SK-N-DZ (cell line): ENCODE measurements at places on chromosomes 11 and 22.

- no peak for DNase-seq
These were observed 21.6 kb downstream of the SVIP start for GRCh38 chr11:22807855-22808570.

- no peak for DNase-seq
These were observed 141.0 kb downstream of the CRYBB2 start for GRCh38 chr22:25360411-25360810.

GRCh38 chr11:128783513-128783912, 83.6 kb downstream of the KCNJ1 start:
- DNase-seq, result no peak

DNA sequence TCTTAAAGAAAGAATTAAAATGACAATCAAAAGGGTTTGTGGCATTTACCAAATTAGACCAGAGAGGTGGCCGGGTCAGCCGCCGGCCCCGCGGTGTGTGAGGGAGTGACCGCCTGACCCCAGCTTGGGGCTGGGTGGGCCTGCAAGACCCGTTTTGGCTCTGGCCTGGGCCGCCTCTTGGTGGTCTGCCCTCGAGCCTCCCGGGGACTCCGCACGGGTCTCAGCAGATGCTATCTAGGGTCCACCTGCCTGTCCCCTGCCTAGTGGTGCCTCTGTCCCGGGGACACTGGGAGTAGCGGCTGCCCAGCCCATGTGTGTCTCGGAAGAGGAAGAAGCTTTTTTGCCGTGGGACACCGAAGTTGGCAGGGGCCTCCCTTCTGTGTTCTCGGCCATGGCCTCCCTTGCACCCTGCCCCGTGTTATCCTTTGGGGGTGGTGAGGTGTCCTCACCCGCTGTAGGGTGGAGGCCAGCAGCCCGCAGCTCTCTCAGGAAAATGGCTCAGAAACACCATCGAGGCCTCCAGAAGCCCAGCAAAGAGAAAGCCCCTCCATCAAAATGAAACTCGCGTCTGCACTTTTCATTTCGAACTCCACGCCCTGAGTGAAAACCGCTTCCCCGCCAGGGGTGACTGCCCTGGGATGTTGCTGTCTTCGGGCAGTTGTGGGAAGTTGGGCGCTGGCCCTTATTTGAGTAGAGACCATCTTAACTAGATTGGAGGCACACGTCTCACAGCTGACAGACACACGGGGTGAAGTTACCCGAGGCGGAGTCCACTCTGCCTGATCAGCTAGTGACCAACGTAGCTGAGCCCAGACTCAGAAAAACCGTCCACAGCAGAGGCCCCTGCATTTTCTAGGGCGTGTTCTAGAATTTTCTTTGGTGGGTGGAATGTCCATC, 8.0 kb downstream of the CCND1 start:
- peak; percentile 35 for DNase-seq

DNA sequence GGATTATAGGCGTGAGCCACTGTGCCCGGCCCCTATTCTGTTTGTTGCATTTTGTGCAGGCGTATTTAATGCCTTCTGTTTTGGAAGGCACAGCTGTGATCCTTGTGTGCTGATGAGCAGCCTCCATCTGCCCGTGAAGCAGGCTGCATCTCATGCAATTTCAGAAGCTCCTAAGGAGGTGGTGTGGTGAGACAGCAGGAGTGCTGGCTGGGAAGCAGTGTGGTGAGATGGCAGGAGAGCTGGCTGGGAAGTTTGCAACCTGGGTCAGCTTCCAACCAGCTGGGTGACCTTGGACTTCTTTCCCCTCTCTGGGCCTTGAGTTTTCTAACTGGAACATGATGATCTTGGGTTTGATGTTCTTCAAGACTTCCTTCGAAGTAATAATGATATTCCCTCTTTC, 525.1 kb downstream of the TBC1D22A start:
- no peak for DNase-seq

DNA sequence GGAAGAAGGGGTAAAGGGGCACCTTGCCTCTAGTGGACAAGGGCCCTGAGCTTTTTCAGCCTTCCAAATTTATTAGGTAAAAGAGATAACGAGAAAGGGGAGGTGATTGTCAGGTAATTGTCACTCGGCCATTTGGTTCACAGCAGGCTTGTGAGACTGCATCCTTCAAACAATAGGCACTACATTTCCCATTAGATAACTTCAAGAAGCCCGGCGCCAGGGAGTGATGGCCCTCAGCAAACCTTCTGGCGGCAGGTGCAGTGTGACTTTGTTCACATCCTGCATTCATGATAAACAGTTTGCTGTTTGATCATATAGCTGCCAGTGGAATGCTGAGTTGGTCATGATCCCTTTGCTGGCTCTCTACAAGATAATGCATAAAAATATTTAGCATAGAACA, 185.1 kb downstream of the CWF19L2 start:
- DNase-seq, result no peak

DNA sequence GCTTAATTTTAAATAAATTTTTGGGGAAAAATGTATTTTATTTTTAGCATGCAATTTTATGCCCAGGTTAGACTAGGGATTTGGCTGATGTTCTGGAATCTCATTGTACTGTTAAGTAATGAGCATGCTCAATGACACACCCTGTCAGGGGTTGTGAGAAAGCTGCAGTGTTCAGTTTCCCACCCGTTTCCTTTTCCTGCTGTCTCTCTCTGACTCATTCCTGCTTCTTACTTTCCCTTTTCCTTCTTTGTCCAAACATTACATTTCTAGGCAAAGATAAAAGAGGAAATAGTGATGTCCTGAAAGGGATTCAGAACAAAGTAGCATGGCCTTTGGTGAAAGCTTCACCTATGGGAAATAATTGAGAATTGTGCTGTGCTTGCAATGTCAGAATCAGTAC, 22.7 kb downstream of the OOSP3 start:
- no peak for DNase-seq

GRCh38 chr11:31770011-31770700, 41.0 kb downstream of the PAX6 start:
- DNase-seq, result no peak

DNA sequence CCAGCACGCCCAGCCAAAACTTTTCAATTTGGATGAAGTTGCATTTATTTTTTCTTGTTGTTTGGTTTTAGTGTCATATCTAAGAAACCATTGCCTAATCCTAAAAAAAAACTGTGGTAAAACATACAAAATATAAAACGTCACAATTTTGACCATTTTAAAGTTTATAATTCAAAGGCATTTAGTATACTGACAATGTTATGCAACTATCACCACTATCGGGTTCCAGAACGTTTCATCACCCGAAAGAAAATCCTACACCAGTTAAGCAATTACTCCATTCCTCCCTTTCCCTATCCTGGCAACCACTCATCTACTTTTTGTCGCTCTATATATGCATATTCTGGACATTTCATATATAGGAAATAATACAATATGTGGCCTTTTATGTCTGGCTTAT, 30.5 kb upstream of the PHOX2A start:
- DNase-seq, result no peak

DNA sequence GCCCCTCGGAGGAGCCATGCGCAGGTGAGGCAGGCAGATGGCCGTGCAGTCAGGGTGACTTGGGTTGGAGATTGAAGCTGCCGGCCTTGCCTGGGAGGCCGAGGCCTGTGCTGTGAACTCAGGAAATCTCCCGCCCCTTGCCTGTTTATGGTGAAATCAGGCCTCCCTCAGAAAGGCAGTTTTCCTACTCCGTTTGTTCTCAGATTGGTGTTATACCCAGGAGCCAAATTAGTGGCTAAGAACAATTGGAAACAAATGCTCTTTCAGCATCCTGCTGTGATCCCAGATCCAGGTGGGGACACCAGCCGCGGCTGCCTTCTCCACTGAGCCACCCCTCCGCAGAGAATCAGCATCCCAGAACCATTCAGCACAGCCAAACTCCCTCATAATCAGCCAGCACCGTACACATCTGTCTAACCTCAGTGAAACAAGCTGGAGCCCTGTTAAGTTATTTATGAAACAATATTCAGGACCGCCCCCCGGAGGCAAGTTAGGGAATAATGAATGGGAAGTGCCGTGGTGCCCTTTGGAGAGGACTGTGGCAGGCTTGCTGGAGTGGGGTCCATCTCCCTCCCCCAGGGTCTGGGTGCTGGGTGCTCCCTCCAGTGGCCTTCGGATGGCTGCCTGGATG, 60.0 kb downstream of the PKNOX2 start:
- no peak for DNase-seq

- peak; percentile 83 for DNase-seq
These were observed 868 bp downstream of the TSPAN18 start for GRCh38 chr11:44727373-44728287.

GRCh38 chr11:88950975-88951374, 114.8 kb downstream of the GRM5 start:
- no peak for DNase-seq

DNA sequence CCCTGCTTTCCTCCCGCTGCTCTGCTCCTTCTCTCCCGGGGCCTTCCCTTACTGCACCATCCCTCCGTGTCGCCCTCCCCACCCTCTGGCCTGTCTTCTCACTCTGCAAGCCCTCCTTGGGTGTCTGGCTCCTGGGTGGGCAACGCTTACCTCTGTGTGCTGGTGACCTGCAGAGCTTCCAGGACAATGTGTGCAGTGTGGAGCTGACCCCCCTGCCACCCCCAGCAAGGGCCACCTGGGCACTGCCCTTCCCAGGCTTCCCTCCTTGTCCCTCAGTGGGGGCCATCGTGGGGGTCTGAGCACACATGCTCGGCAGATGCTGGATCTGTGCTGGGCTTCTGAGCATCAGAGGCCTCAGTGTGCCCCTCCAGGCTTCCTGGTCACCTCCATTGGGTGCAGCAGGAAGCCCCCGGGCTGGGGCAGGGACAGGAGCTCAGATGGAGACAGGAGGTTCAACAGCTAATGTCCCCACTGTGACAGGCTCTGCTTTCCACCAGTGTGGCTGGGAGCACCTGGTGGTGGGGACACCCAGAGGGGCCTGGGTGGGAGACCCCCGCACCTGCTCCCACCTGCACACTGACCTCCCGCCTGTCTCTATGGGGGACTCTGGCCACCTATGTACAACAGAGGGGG, 7.8 kb upstream of the BRSK2 start:
- DNase-seq, result no peak

DNA sequence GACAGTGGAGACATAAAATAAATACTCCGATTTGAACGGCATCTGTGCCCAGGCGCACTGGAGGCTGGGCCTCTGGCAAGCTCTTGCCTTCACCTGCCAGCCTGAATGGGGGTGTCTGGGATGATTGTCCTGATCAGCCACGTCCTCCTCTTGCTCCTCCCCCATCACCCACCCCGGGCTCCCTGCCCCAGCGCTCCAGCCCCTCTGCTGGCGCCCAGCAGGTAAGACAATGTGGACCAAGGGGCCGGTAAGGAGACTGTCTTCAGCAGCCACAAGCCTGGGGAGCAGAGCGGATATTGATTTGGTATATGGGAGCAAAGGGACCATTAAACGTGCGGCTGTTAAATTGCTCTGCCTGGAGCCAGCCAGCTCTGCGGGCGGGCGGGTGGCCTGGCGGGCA, 24.9 kb downstream of the WNT11 start:
- DNase-seq, result no peak
